Frontal cortex (tissue), 4 donors: ENCODE measurements at places on chromosomes 4 and X.

GRCh38 chrX:107826238-107827029, 768 bp downstream of the MID2 start:
- DNase-seq: peak; percentile 44

- no peak for DNase-seq
Observed at GRCh38 chr4:65589331-65589730, 81.0 kb downstream of the EPHA5 start.

DNA sequence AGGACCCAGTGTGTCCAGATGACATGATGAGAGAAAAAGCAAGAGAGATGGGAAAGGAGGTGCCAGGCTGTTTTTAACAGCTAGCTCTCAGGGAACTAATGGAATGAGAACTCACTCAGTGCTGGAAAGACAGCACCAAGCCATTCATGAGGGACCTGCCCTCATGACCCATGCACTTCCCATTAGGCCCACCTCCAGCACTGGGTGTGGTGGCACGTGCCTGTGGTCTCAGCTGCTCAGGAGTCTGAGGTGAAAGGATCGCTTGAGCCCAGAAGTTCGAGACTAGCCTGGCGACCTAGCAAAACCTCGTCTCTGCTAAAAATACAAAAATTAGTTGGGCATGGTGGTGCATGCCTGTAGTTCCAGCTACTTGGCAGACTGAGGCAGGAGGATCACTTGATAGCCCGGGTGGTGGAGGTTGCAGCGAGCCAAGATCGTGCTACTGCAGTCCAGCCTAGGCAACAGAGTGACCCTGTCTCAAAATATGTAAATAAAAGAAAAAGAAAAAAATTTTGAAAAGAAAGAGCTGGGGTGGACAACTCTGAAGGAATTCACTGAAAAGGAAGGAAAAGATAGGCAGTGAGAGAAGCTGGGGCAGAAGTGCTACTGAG, 50.9 kb downstream of the FAM193A start:
- no peak for DNase-seq

GRCh38 chrX:27444093-27444908, 18.8 kb downstream of the PPP4R3C start:
- DNase-seq: no peak

DNA sequence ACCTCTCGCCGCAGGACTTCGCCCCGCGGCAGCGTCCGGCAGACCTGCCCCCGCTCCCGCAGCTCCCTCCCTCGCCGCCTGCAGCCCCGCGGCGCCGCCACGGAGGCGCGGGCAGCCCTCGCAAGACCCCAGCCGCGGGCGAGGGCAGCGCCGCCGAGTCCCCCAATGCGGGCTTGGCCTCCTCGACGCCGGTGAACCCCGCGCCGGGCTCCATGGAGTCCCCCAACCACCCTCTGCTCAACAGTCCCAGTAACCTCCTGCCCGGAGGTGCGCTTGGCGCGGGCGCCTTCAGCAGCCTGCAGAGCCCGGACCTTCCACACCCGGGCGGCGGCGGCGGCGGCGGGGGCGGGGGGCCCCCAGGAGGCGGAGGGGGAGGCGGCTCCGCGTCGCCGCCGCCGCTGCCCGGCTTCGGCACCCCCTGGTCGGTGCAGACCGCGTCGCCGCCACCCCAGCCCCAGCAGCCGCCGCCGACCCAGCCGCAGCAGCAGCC, 1.2 kb downstream of the CPEB2 start:
- DNase-seq: peak; percentile 62
